EH (cell line): ENCODE measurements at places on chromosomes 6 and 20.

DNA sequence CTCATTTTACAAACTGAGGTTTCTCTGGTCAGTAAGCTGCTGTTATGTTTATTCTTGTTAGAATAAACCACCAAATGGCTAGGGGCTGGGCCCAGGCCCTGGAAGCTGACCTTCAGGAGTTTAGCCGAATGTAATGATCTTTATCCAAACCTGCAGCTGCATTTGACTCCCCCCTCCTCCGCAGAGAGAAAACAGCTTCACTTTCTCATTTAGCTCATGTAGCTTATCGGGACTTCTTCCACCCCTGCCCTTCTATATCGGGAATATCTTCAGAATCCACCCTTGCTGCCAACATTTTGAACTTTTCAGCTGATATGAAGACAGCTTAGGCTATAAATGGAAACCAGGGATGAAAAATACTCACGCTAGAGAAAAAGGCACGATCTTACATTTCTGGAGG, 102.6 kb downstream of the ZMYND8 start:
- DNase-seq: no peak

DNA sequence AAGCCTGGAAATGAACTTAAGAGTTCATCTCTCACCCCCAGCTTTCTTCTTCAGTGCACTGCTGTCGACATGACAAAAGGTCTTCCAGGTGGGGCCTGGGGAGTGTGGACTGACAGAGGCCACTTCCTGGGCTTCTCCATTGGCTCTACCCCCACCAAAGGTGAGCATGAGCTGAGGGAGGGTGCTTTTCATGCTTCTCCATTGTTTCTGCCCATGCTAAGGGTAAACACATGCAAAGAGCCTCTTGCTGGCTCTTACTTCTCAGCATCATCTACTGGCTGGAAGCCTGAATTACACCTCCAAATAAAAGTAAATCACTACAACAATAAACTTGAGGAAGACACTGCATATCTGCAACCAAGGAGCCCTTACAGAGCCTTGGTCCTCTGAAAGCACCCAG, 227.2 kb downstream of the EPM2A start:
- DNase-seq: no peak

DNA sequence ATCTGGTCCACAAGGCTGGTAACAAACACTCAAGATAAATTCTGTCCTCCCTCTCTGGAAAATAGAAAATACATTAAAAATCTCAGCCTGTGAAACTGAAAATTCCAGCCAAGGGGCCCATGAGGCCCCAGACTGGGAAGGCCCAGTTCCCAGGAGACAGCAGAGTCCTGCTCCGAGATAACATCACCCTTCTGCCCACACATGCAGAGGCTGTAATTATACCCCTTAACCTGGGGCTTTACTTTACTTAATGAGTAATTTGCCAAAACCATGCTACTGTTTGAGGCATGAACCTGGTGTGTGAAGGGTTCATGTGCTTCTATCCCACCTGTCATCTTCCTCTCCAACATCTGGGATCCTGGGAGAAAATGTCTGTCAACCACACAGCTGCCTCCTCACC, 398.9 kb upstream of the SULF2 start:
- no peak for DNase-seq

DNA sequence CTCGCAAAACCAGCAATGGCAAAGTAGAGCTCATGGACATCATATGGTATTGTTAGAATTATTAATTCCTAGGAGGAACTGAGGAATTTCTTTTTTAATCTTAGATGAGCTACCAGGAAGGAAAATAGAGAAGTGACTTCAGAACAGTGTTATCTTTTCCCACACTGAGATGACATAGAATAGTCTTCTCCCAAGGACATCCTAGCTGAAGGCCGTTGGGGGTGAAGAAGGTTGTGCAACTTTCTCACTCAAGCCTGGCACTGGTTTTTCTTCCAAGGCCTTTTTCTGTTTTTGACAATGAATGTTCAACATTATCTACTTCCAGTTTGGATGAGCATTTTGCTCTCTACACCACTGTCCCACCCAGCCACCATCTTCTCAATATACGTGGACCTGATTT, 35.8 kb upstream of the MAS1 start:
- DNase-seq: no peak

GRCh38 chr20:57451431-57451794, 60.2 kb downstream of the RBM38 start:
- DNase-seq: no peak

- DNase-seq: peak; percentile 20
Measured at GRCh38 chr6:55445648-55446204, 118.5 kb downstream of the GFRAL start.

DNA sequence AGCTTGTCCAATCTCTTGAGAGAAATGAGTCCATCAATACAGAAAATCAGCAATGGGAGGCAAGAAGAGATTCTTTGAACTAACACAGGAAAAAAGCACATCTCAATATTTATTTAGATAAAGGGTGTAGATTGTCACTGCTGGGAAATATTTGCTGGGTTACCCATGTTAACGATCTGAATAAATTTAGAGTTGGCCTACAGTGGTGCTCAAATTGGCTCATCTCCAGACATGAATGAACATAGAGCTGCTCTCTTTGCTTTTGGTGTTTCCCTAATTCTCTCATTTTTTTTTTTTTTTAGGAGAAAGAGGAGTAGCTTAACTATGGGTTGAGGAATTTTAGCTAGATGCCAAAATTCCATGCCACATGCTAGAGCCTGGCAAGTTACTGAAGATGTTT, 471.2 kb downstream of the PKHD1 start:
- DNase-seq: no peak

DNA sequence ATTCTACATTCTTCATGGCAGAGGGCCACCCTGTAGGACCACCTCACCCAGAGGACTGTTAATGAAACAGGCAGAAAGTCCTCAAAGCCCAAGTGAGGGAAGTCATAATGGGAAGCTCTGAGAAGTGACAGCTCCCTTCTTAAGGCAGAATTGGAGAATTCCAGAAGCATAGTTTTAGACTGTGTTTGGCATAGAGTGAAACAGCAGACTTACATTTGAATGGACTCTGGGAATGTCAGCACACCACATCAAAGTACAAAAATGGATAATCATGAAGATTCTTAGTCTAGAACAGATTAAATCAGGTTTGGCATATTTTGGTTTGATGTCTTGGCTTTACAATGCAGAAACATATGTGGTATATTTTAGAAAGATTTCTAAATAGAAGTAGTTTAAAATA, 17.9 kb downstream of the SH3BGRL2 start:
- DNase-seq: no peak

DNA sequence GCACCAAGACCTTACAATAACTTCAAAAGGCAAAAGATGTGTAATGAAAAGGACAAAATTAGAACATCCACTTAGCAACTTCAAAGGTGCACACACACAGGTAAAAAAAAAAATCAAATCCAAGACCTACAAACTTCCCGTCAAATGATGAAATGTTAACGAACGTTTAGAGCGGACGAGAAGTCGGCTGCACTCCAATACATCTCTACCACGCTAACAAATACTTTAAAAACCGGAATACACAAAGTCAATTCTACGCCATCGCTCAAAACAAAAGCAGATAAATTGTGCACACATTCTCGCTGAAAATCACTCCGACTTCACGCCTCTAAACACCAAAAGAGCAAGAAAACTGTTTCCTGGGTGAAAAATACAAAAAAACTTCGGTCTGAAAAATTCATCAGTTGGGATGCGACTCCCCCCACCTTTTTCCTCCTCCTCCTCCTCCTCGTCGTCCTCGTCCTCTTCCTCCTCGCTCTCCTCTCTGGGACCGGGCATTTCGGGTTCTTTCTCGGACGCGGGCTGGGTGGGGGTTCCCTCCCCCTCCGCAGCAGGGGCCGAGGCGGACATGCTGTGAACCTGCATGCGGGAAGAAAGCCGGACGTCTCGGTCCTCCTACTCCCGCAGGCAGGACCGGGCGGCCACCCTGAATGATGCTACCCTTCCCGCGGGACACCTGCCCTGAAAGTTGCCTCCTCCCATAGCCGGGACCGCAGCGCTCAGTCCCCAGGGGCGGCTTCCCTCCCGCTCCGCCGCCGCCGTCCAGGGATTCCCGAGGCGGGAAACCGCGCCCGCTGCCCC, 712 bp downstream of the DEK start:
- peak; percentile 32 for DNase-seq

GRCh38 chr6:4948781-4949450, 54.9 kb downstream of the RPP40 start:
- DNase-seq: no peak

DNA sequence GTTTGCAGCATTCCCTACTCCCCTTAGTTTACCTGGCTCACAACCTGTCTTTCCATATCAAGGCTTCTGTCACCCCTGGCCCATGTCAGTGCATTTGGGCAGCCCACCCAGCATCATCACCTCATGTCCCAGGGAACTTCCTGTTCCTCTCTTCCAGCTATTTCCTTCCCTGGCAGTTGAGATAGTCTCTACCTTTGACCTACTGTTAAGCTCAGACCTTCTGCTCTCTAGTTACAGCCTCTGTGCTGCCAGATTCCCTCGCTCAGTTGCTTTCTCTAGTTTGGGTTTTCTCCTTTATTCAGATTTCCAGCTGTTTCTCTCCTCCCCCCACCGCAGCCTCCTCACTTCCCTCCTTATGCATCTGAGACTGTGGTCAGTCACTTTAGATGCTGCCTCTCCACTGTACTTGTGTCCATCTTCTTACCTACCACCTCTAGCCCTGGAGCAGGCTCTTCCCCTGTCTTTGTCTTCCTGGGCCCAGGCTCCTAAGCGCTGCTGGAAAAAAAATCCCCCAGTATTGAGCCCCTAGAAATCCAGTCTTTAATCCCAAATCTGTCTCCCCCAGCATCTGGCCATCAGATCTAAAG, 16.3 kb downstream of the PTPN1 start:
- DNase-seq: no peak

DNA sequence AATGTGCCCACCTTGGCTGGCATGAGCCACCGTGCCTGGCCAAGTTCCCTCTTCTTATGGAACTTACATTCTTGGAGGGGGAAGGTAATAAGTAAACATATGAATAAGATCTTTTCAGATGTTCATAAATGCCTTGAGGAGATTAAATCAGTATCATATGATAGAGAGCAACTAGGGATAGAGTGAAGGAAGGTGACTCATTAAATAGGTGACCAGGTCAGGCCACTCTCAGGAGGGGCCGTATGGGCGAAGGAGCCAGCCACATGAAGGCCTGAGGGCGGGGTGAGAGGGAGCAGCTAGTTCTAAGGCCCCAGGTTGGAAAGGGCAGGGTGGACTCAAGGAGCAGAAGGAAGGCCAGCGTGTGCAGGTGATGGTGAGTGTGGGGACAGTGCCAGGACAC, 91.1 kb downstream of the UST start:
- no peak for DNase-seq

DNA sequence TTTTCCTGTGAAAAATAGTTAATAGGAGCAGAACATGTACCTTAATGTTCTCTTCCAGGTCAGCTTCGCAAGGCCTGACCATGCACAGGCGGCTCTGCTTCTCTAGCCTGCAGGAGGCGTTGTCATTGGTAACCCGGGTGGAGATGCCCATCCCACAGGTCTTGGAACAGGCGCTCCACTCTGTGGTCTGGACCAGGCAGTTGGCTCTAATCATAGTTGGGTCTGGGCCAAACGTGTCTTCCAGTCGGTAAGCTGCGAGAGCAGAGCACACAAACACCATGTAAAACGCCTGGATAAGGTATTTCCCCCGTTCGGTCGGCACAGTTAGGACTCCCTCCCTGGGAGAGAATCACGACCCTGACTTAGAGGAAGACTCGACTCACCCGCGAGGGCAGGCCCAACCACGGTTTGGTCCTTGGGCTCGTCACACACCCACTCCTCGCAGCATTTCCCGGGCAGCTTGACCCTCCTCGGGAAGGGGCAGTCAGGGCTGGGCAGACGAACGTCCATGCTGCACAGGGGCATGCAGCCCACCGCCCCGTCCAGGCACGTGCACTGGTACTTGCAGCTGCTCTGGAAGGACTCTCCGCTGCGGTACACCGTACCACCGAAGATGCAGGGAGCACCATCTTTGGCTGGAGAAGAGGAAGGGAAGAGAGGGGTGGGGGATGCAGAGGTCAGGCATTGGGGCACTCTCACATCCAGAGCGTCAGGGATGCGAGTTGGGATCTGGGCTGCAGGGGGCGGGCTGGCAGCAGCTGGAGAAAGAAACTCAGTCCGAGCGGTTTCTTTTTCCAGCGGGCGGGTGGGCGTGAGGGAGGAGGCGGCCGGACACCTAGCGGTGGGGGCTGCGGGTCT, 1.0 kb downstream of the CCN2 start:
- peak; percentile 89 for DNase-seq

DNA sequence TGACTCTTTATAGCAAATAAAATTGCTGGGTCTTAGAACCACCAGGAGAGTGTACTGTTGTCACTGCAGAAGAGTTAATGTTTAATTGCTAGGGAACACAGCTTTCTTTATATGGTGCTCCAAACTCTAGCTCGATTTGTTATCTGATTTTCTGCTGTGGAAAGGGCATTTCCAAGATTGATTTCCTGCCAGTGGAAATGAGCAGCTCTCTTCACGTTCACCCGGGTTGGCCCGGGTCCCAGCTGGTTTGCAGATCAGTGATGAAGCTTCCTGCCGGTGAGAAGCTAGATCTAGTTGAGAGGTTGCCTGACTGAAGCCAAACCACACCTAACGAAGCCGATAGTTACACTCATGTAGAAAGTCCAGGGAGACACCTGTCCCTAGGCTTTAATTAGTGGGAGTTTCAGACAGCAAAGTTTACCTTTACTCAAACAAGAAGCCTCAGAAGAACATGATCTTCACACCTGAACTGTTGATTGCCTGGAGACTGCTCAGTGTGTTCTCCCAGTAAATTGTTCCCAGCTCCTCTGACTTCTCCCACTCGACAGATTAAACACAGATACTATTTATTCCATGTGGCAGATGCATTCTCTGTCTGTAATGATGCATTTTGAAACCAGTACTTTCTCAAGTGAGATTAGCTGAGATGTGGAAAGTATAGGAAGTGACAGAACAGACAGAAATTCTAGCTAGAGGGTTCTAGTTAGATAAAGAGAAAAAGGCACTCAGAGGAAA, 27.8 kb downstream of the PAQR8 start:
- DNase-seq: peak; percentile 69

- no peak for DNase-seq
Measured at GRCh38 chr20:9441948-9442347, 72.4 kb upstream of the LAMP5 start.

DNA sequence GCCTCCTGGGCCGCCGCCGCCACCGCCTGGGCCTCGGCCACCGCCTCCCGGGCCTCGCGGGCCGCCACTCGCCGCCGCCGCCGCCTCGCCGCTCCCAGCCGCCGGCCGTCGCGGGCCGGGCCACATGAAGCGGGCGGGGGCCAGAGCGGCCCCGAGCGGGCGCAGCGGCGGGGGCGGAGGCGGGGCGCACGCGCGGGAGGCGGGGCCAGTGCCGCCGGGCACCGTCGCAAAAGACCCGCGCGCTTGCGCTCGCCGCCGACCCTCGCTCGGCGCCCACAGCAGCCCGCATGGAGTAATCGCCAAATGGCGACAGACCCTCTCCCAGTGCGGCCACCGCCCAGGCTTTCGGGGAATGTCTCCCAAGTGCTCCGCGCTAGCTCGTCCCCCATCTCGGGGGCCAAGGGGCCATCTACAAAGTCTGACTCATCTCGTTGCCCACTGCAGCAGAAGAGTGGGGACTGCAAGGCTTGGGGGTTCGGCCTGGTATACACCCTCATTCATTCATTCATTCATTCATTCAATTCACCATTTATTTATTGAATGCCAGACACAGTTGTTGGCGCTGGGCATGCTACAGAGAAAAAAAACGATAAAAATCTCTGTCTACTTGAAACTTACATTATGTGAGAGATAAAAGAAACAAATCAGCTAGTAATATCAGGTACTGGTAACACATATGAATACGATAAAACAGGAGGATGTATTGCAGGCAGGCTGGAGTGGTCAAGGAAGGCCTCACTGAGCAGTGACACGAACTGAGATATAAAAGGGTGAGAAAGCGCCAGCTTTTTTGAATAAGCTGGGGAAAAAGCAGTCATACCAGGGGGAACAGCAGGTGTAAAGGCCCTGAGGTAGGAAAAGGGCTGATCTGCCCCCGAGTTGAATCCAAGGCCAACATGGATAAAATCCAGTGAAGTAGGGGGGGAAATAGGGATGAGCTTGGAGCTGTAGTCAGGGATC, at the start of gene B4GALT5:
TSS of gene B4GALT5 (minus strand) at position 126 of the 960 bp plus-strand sequence. CDS start 188 bp downstream, outside the sequence.
- peak; percentile 74 for DNase-seq
